ENCODE measurements at places on chromosomes 6 and 20.

- no peak for DNase-seq
Measured at GRCh38 chr6:151372164-151372563, 19.2 kb downstream of the ZBTB2 start.

GRCh38 chr6:90892271-90892670 lies 305.4 kb upstream of the MAP3K7 start:
- no peak for DNase-seq

DNA sequence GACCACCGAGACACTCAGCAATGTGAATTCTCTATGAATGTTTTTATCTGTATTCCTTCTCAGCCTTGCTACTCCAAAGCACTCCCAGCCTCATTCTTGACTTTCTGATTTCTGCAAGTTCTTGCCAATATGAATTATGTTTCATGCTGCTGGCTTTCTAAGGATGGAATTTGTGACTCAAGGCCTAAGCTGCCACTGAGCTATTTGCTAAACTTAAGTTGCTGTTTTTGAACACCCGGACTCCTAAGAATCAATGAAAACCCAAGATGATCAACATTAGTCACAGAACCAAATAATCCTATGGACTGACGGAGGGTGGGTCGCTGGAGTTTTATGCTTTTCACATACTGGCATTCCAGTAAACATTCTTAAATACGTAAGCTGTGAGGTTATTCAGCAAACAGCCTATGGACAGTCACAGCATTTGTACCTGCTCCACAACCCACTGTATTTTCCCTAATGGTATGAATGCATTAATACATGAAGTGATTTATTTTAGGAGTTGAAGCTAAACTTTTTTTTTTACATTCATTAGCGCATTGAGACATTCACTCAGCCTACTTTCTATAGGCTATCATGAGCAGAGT lies 8.2 kb upstream of the PXDC1 start:
- DNase-seq: no peak

DNA sequence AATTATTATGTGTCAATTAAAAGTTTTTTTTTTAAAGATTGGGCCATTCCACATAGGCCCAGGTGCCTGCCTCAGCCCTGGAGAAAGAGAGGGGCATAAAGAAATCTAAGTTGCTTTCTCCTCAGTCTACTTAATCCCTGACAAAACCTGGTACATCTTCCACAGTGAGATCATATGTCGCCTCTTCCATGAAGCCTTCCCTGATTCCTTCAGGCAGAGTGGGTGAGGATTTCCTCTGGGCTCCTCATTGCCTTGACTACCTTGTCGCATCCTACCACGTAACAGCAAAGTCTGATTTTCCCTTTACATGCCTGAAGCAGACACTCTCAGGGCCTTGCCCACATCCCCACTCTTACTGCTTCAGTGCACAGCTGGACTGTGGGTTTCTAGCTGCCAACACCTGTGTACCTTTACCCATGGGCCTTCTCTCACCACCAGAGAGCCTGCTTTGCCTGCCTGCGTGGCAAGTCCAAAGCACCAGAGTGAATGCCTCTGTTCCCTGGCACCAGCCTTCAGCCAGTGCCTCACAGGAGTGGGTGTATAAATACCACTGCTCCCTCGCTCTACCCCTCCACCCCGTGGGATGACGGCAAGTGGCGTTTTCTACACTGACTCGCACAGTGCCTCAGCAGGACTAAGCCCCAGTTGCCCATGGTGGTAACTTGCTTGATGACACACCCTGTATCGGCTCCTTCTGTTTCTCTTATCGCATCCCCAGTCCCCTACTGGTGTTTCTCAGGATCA lies 68.0 kb downstream of the EYA2 start:
- DNase-seq: no peak

- DNase-seq: no peak
Measured at GRCh38 chr6:142013875-142014495, 118.7 kb upstream of the GJE1 start.

DNA sequence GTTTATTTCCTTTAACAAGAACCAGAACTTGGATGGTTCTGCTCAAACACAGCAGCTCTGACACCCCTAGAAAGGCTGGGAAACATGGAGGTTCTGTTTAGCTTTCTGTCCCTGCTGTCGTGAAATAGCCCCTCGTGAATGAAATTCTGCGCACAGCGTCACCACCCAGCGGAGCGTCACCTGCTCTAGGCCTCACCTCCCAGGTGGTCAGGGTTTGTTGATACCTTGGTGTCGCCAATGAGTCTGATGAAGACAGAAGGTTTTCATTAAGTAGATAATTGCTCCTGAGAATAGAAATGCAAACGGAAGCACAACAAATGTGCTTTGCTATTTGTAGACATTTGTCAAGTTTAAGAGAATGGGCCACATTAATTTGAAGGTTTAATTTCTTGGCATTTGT lies 135.1 kb downstream of the EDN3 start:
- DNase-seq: no peak

DNA sequence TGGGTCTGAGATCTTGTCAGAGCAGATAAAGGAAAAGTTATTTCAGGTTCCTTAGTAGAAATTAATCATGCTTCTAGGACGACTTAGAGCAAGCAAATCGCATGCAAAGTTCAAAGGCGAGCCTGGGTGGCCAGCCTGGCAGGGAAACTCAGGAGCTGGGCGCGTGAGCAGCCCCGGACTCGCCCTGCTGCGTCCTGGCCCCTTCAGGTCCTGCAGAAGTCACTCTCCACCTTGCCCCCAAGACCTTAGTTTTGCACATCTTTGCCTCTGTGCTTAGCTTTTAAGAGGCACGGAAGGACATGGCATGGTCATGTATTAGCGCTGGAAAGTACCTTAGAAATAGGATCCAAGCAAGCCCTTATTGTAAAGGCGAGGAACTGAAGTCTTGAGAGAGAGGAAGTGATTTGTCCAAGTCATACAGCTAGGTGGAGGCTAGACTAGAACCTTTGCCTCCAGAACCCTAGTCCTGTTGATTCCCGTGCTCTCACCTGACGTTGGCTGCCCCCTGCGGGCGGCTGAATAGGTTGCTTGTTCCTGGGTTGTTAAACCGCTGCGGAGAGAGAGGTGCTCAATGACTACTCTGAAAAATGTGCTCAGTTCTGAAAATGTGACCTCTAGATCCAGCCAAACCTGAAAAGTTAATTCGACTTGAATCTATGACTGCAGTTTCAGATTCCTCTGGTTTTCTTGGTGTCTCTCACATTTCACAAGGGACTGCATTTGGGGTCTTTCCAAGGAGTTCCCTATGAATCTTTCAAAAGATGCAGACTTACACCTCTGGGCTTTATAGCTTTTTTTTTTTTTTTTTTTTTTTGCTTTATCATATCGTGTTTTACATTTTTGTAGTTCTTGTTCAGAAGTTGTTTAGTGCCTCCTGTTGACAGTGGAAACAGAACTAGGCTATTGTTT lies 2.7 kb downstream of the MYB start:
- no peak for DNase-seq

- DNase-seq: no peak
Measured at GRCh38 chr6:14333556-14334305, 216.2 kb downstream of the CD83 start.

- DNase-seq: no peak
Measured at GRCh38 chr6:155779456-155779855, 323.8 kb upstream of the NOX3 start.

- no peak for DNase-seq
Measured at GRCh38 chr6:163355426-163355991, 59.0 kb upstream of the QKI start.

- DNase-seq: no peak
Measured at GRCh38 chr6:101543796-101544195, 150.3 kb downstream of the GRIK2 start.

DNA sequence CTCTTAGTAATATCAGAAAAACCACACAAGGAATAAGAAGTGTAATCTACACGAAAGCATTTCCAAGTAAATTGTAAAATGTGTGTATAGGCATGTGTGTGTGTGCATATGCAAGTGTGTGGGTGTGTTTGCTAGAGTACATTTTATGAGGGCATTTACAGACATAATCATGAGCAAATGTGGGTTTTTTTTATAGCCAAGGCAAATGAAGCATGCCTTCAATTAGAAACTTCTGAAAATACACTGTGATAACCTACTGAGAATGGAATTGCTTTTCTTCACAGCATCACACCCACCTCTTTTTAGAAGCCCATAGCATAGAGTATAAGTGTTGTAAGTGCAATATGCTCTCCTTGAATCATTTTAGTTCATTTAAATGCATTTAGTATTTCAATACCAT lies 1721.1 kb downstream of the GRIK2 start:
- no peak for DNase-seq

All from NCI-H1092 (cell line).